ENCODE measurements at places on chromosomes 4 and X. TPM values are rescaled to one million over a fixed set of nuclear protein-coding genes. Genes with fewer than 3 reads are reported as not detected.

DNA sequence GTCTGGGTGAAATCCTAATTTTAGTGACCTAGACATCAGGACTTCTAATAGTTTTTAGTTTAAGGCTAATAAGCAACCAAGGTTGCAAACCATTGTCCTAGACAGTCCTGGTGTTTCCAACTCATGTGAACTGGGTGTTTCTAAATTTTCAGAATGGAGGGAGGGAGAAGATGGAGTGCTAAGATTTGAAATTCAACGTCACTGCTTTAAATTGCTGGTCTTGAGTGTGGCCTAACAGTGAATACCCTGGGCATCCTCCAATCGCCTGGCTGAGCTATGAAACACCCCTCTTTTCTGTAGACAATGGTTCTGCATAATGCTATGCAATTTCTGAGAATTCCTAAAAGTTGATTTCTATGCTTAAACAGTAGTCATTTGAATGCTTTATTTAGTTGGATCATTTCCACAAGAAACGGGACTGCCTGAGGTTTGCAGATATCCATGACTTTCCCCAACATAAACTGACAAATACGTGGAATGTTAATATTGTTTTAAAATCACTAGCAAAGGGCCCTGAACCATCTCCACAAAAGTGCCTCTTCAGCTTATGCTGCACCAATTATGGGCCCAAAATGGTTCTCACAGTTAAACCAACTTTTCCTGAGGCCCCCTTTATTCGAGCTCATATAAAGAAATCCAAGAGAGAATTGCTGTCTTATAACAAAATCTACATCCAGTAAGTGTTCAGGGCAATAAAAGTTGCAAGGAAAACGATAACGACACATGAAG is 1.1 kb downstream of the FBXL5 start:
- peak; percentile 41 for DNase-seq

- no peak for DNase-seq
These were observed 2.0 kb upstream of the ARX start for GRCh38 chrX:25017667-25018247.

- DNase-seq, result peak; percentile 3
These were observed 345.3 kb upstream of the LCORL start for GRCh38 chr4:18366892-18367291.

GRCh38 chrX:133905305-133905704 is 80.1 kb downstream of the GPC3 start:
- no peak for DNase-seq

Gene CDK16
- polyA plus RNA-seq, result 95.4 TPM

- no peak for DNase-seq
These were observed 41.5 kb upstream of the PTCHD1 start for GRCh38 chrX:23292988-23293651.

- DNase-seq, result no peak
These were observed 462.2 kb upstream of the CPXCR1 start for GRCh38 chrX:88284844-88285243.

DNA sequence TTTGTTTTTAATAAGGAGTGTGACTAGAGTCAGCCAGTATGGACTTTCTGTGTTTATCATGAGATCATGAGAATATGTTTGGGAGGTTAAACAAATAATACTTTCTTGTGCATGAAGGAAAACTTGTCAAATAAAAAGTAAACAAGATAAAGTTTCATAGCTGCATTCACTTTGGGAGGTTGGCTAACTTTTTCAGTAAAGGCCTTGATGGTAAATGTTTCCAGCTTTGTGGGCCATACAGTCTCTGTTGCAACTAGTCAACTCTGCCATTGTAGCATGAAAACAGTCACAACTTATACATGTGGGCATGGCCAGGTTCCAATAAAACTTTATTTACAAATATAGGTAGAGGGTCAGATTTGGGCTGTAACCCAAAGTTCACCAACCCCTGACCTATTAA is 150.4 kb downstream of the MID1 start:
- DNase-seq, result no peak

Gene GABRG1
- polyA plus RNA-seq, result 2.3 TPM

Gene F9
- 0.29 TPM for polyA plus RNA-seq

- no peak for DNase-seq
These were observed 76.5 kb downstream of the PSAPL1 start for GRCh38 chr4:7358100-7358735.

Gene OPN1MW
- not detected for polyA plus RNA-seq

GRCh38 chr4:15605537-15605936 is 49.6 kb downstream of the FBXL5 start:
- DNase-seq, result no peak

GRCh38 chr4:180333162-180333561 is 1910.0 kb upstream of the TENM3 start:
- no peak for DNase-seq

- DNase-seq, result no peak
These were observed 9.1 kb upstream of the XAGE2 start for GRCh38 chrX:52359614-52360232.

Gene GPM6B
- 37.5 TPM for polyA plus RNA-seq

GRCh38 chrX:81392396-81392795 is 190.5 kb downstream of the SH3BGRL start:
- no peak for DNase-seq

DNA sequence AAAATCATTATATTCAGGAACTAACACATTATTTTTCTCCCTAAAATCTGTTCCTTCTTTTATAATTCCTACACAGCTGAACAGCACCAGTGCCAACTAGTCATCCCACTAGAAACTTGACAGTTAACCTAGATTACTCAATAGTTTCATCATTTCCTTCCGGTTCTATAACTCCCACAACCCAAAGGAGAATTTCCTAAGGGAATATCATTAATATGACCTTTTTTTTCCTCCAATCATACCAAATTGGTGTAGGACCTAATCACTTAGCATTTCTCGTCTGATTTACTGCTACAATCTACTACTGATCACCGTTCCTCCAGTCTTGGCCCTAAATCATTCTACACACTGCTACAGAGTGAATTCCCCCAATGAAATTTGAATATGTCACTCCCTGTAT is 45.9 kb downstream of the WDFY3 start:
- peak; percentile 32 for DNase-seq

Gene SSR4
- 152 TPM for polyA plus RNA-seq

- DNase-seq, result no peak
These were observed 346.6 kb downstream of the CENPC start for GRCh38 chr4:67198727-67199126.

DNA sequence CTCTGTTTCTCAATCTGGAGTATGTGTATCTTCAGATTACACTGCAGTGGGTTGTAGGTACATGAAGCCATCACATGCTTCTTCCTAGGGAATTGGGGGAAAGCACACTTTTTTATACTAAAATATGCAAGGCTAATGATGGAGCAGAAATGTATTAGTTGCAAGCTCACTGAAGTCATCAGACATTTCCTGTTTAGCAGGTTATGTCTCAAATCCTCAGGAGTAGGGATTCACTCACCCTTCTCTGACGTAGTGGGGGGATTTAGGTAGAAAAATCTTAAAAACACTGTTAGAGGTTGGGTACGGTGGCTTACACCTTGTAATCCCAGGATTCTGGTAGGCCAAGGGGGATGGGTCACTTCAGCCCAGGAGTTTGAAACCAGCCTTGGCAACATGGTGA is 128.4 kb upstream of the GPC4 start:
- DNase-seq, result no peak

- no peak for DNase-seq
These were observed 77.6 kb downstream of the COX18 start for GRCh38 chr4:72991873-72992272.

DNA sequence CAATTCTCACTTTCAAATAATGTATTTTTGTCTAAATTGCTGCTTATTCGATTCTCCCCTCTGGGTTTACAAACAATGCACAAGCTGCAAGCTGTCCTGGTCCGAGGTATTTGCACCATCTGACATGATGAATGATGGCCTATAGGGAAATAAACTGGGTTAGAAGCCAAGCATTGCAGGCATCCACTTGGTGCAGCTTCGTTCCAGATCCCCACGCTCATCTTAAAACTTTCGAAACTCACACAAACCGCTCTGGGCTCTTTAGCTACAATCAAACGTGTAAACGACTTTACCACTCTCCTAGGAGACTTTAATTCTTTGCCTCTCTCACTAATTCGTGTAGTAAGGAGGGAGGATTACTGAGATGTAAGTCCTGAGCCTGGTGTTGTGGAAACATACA is 19.0 kb downstream of the PHKA2 start:
- DNase-seq, result no peak

GRCh38 chr4:101961144-101961543 is 170.6 kb downstream of the BANK1 start:
- DNase-seq, result no peak

GRCh38 chr4:67926485-67926884 is 36.8 kb downstream of the TMPRSS11A start:
- no peak for DNase-seq

- no peak for DNase-seq
These were observed 749.1 kb upstream of the GRIA3 start for GRCh38 chrX:122434942-122435341.

DNA sequence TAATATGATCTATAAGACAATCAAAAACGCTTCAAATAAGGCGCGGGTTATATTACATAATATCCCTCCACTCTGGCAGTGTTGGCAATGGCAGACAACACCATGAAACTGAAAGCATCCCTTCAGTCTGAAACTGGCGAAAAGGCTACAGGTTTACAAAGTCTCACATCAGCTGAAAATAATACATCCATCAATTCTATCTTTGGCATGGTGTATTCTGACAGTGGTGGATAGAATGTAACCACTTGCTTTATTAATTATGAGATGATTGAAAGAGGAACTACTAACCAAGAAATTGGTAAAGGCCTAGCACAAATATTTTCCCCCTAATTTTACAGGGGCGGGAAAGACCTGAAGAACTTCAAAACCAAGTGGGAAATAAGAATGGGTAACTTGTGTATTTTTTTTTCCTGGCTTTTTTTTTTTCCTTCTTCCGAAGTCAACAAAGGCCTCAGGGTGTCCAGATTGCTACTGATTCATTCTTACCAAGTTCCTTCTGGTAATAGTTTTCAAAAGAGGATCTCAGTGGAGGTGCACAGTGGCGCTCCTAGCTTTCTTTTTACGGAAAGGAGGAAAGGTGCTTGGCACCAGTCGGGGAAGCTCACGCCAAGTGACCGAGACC is 728 bp downstream of the UBA6 start:
- DNase-seq, result no peak

DNA sequence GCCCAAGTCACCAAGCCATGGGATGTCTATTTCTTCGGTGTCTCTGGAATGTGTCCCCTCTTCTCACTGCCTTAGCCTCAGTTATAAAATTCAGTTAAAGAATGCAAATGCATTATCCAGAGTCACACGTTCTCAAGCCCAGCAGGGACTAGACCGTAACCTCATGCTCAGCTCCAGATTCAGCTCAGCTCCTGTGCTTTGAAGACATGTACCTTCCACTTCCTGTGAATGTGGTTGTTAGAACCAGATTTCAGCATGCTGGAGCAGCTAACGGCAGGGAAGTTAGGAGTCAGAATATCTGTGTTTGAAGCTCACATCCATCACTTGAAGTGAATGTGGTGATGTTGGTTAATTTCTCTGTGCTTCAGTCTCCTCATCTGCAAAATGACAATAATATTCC is 26.7 kb downstream of the GEMIN8 start:
- DNase-seq, result no peak

DNA sequence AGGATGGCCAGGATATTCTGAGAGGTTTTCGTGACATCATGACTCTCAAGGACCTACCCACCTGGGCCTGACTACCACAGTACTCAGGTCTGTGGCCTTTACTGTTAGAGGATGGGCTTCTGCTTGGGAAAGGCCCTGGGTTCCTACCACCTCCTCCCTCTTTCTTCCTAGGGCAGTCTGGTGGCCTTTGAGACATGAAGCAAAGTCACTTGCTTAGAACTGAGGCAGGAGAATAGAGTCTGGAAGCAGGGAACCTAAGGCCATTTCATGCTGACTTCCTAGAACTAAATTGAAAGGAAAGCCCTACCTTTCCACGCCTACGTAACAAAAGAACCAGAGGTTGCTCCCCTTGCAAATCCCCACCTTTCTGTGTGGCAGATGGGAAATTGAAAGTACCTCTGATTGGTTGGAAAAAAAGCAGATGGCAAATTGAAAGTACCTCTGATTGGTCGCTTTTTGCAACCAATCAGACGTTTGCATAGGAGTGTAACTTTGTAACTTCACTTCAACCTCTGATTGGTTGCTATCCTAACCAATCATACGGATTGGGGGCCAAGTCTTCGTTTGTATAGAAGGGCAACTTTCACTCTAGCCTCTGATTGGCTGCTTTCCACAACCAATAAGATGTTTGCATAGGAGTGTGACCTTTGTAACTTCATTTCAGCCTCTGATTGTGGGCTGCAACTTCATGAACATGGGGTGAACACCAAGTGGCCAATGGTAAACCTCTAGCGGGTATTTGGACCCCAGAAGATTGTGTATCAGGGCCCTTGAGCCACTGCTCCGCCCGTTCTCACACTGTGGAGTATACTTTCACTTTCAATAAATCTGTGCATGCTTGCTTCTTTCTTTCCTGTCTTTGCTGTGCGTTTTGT is 9.9 kb upstream of the AKAP14 start:
- DNase-seq, result no peak

DNA sequence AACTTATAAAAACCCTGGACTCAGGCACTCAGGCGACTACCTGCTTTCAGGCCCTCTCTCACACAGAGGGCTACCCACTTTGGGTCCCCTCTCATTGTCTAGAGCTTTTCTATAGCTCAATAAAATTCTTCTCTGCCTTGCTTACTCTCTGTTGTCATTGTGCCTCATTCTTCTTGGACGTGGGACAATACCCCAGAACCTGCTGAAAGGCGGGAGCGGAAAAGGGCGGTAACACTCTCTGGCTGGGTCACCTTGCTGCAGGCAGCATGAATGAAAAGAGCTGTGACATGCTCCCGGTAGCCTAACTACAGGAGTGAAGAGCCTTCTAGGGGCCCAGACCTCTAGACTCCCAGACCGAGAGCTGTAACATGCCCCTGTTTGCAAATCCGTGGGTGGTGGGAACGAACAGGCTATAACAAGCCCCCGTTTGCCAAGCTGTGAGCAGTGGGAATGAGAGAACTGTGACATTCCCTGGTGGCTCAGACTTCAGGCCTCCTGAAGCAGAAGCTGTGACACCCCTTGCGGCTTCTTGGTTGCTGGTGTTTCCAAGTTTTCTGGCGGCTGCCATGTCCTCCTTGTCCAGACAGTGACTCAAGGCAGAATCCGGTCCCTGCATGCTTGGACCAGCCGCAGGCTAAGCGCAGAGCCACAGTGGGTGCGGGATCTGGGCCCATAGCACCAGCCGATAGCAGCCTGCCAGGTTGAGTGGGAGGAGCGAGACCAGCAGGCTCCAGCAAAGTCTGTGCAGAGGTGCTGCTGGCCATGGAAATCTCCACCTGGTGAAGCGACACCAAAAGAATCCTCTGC is 684.6 kb downstream of the ARAP2 start:
- no peak for DNase-seq

Gene XKRX
- 2.1 TPM for polyA plus RNA-seq

- no peak for DNase-seq
These were observed 59.7 kb downstream of the SH3BGRL start for GRCh38 chrX:81261576-81261975.

Gene FAM120C
- polyA plus RNA-seq, result 9.8 TPM

DNA sequence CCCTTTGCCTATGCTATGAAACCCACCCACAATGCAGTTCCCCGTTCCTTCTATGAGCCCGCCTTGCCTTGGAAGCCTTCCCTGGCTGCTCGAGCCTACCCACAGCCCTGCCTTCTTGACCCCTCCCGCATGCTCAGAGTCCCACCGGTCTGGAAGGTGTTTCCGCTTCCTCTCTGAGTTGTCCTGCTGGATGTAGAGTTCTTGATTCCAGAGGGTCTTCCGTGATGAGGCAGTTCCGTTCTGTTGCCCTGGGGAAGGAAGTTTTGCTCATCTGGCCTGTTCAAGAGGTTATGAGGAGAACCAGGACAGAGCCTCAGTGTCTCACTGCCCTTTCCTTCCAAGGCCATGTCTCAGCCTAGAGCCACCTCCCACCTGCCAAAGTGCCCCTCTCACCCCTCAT is 7.5 kb downstream of the GPKOW start:
- DNase-seq, result no peak
